ENCODE measurements at places on chromosomes 3 and 15. TPM values are rescaled to one million over a fixed set of nuclear protein-coding genes. Genes with fewer than 3 reads are reported as not detected.

GRCh38 chr3:130893376-130894129 is at the start of gene ATP2C1:
Gene ATP2C1 (plus strand): TSS chr3:130894084. CDS start chr3:130894770, 686 bp downstream.
- DNase-seq = peak; percentile 96

The SLC4A7 gene
- 35.1 TPM for total RNA-seq

The IMPG2 gene
- 0.29 TPM for total RNA-seq

DNA sequence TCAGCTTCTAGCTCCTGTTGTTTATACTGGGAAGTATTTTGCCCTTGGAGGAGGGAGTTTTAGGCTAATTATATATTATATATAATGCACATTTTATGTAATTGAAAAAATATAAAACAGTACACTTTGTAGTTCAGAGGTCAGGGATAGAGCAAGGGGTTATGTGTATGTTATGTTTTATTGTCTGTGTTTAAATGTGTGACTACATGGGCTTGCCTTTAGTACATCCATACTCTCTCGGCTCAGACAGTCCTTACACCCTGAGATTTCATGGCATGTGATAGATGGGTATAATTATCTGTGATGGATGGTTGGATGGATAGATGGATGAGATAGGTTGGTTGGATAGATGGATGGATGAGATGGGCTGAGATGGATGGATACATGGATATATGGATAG is 17.4 kb upstream of the ST3GAL6 start:
- no peak for DNase-seq

The AQP9 gene
- total RNA-seq = 0.35 TPM

The AADACL2 gene
- total RNA-seq = 0.14 TPM

DNA sequence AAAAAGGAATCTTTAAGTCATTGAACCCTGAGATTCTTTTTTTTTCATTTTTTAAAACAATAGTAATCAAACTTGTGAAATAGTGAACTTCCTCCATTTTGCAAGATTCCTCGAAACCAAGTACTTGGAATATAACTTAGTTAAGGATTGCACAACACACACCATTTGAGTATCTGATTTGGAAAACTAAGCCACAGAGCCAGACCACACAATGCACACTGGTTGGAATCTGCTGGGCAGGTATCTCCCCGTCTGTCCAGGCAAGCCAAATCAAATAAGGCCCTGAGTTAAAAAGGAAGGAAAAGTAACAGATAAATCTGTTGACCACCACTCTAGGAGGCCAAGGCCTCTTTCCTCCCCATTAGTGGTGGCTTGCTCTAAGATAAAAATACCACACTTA is 177.5 kb upstream of the ICE2 start:
- DNase-seq = no peak

DNA sequence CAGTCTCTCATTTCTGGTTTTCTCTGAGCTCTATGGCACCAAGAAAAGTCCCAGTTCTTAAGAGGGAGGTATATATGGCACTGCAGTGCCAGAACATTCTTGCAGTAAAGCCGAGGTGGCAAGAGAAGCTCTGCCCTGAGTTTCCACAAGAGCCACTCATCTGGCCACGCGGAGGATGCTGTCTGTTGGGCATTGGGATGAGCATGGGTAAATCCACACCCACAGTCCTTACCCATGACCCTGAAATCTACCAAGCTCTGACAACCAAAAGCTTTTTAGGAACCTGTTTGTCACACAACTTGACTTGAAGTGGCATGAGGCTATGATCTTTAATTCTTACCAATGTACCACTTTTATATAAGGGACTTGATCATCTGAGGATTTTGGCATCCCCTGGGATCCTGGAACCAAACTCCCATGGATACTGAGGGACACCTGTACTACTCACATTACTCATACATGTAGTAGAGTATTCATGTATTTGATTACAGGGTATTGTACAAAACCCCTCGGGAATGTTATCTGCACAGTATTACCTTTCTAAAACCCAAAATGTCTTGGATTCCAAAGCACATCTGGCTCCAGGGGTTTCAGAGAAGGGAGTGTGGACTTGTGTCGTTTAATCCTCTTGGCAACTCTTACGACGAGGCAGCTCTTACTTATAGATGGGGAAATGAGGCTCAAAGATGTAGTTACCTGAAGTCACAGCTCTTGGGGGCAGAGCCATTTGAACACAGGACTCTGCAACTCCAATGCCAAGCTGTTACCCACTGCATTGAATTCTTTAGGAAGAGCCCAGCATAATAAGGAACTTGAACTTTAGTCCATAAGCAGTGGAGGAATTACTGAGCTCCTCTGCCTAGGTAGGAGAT is 8.8 kb downstream of the RPL32 start:
- DNase-seq = no peak

- peak; percentile 20 for DNase-seq
Measured at GRCh38 chr15:69668963-69669362, 216.3 kb downstream of the RPLP1 start.

- no peak for DNase-seq
Measured at GRCh38 chr3:37537914-37538691, 323.6 kb upstream of the CTDSPL start.

- no peak for DNase-seq
Measured at GRCh38 chr15:88802991-88803240, 320 bp upstream of the ACAN start.

- DNase-seq = no peak
Measured at GRCh38 chr15:96088650-96089049, 241.8 kb upstream of the NR2F2 start.

DNA sequence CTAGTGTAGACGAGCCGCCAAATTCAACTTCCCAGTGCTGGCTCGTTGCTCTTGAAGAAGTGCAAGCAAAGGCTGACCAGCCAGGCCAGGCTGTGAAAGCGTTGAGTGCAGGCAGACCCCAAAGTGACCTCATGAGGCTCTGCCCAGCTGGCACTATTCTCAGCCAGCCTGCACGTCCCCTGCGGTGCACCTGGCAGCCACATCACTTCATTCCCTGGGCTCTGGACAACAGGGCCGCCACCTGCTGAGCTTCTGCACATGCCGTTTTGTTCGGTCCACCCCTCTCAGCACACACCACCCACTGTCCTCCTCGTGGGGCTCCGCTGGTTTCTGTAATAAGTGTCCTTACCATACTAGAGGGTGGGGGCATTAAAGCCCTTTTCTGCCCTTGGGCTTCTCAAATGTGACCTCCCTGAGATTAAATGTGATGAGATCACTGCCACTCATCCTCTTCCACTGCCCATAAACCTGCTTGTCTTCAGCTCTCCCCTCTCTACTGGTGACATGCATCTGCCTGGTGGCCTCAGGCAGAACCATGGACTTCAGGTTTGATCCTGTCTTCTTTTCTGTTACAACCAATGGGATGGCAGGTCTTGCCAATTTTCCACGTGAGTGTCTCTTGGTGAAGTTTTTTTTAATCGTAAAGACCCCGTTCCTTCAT is 6.1 kb downstream of the RASGRF1 start:
- DNase-seq = no peak

The EEFSEC gene
- total RNA-seq = 11.7 TPM

The GOLGB1 gene
- 79.9 TPM for total RNA-seq

GRCh38 chr3:41029356-41029755 is 169.9 kb upstream of the CTNNB1 start:
- DNase-seq = no peak

The PLCH1 gene
- 8.0 TPM for total RNA-seq

DNA sequence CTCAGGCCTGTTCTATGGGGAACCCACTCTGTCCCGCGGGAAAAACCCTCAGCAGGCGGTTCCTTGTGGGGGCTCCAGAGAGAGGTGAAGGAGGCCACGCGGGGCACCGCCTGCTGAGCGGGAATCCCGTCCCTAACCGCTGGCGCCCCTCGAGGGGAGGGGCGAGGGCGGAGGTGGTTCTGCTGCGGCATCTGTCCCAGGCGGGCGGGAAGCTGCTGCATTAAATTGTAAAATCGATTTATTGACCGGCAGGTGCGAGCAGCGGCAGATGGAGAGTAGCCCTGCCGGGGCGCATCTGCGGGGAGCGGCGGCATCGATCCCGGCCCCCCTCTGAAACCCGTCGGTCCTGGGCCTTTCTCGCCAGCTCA is 3.7 kb upstream of the DLL4 start:
- DNase-seq = no peak

The DGKG gene
- 7.3 TPM for total RNA-seq

The BFSP2 gene
- not detected for total RNA-seq

- peak; percentile 92 for DNase-seq
Measured at GRCh38 chr15:67884514-67885174, 44.8 kb upstream of the RNU6-1 start.

GRCh38 chr15:42724276-42724675 is 12.7 kb downstream of the CDAN1 start:
- DNase-seq = no peak

DNA sequence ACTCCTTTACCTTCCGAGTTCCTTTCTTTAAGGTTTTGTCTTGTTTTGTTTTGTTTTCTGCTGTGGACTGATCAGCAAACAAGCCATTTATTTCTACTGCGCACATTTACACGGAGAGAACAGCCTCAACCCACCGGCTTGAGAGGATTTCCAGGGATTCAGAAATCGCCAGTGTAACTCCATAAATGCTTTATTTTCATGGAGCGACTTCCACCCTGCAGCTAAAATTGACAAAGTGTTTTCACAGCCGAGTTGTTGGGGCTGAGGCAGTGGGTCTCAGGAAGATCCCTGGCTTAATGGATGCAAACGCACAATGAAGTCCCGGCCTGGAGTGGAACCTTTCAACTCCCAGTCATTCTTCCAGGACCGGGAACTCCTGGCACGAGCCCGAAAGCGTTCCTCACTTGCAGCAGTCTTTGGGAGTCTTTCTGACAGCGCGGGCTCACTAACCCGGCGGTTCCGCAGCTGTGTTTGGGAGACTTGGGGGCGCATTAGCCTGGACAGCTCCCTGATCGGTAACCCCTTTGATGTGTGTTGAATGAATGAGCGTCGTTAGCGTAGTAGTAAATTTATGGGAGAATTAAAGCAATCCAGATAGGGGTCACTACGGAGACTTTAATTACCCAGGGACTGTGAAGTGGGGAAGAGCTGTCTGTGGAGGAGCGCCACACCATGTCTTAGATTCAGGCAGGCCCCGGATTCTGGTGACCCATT is 785 bp upstream of the MYRIP start:
- no peak for DNase-seq

DNA sequence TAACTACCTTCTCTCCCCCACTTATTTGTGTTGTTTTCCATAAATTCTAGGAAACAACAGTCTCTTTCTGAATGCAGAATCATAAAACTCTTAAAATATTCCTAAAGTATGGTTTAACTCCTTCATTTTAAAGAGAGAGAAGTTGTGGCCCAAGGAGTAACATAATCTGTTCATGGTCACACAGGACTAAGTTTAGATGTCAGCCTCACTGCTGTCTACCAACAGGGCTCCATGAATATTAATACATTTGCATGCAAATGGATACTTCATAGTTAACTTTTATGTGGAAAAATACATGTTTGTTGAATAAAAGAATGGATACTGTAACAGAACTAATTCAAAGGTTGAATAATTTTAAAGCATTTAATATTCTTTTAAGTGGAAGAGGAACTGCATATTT is 18.5 kb upstream of the IL1RAP start:
- DNase-seq = no peak

The SCN5A gene
- total RNA-seq = 0.20 TPM
